ENCODE measurements at places on chromosomes 5 and 9.

- DNase-seq = no peak
Measured at GRCh38 chr9:70474413-70474812, 60.0 kb upstream of the KLF9 start.

DNA sequence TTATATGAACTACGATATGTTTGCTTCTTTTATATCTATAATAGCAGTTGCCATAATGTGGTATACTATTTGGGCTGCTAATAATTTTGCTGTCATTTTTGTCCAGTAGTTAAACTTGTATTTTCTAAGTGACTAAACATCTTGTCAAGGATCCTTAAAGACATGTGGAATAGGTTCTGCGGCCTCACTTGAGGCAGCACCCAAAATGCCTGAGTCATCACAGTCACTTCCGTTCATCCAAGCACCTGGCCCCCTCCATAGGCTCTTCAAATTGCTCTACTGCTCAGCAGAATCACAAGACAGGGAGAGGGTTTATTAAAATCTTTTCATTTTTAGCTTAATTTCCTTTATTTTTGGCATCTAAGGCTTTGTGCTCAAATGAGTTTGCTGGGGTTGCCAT is 259.1 kb downstream of the AOPEP start:
- no peak for DNase-seq

- no peak for DNase-seq
Measured at GRCh38 chr9:2469681-2470221, 151.8 kb upstream of the VLDLR start.

GRCh38 chr5:97231025-97231636 is 48.1 kb upstream of the RIOK2 start:
- peak; percentile 18 for DNase-seq

GRCh38 chr5:8033261-8033660 is 164.3 kb downstream of the MTRR start:
- no peak for DNase-seq

Measured in CD8-positive, alpha-beta memory T cell (primary cell).